ENCODE measurements at places on chromosomes 1 and 21.

DNA sequence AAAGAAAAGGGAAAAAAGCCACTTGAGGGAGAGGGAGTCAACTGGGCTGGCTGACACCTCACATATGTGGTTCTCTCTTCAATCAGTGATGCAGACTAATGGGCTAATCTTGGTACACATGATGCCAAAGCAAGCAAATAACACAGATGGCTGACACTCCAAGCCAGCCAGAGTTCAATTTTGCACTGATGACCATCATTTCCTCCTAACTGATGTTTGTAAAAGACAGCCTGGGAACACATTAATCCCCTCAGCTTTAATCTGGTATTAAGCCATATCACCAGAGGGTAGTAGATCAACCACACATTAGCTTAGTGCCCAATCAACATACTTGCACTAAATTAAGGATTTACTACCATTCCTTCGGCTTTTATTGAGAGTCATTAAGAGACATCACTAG lies 2.8 kb downstream of the VPS72 start:
- no peak for DNase-seq

DNA sequence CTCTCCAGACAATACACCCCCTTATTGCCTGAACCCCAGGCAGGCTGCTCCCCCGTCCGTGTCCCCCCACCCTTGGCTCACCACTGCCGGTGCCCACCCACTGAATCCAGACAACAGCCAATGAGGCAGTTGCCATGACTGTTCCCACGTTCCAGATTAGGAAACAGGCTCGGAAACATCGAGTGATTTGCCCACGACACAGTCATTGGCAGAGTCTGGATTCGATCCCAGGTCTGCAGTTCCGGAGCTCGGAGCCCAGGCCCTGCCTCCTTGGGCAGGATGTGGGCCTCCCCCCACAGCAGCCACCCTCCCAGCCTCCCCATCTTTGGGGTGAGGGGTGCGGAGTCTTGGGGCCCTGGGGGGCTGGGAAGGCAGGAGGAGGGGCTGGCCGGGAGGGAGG lies 20.3 kb upstream of the CLSTN1 start:
- no peak for DNase-seq

GRCh38 chr21:41921021-41921420 lies 32.8 kb downstream of the C2CD2 start:
- no peak for DNase-seq

GRCh38 chr1:202276081-202276715 lies 65.5 kb downstream of the UBE2T start:
- no peak for DNase-seq

DNA sequence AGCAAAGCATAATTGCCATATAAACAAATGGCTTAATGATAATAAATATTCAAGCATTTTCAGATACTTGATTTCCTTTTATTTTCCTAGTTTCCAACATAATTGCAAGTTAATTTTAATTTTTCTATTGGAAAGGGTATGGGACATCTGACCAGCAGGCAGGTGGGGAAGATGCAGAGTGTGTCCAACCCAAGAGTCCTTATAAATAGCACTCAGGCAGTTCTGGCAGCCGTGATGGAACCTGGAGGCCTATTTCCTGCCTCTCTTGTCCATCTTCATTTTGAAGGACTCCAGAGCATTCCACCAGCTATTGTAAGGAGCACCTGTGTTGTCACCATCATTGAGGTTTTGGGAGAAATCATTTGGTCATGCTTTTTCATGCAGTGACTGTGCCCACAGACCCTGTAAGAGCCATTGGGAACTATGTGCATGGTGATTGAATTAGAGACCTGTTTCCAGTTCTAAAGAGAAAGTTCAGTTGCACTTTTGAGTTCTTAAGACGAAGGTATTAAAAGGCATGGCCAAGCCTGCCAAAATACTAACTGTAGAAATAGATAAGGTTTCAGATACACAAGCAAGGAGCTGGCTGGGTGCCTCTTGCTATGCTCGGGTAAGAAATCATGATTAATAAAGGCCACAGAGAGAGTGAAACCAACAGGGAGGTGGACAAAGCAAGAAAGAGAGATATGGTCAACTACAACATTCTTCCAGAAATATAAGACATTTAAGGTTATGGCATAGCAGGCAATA lies 92.3 kb downstream of the SPATA46 start:
- no peak for DNase-seq

DNA sequence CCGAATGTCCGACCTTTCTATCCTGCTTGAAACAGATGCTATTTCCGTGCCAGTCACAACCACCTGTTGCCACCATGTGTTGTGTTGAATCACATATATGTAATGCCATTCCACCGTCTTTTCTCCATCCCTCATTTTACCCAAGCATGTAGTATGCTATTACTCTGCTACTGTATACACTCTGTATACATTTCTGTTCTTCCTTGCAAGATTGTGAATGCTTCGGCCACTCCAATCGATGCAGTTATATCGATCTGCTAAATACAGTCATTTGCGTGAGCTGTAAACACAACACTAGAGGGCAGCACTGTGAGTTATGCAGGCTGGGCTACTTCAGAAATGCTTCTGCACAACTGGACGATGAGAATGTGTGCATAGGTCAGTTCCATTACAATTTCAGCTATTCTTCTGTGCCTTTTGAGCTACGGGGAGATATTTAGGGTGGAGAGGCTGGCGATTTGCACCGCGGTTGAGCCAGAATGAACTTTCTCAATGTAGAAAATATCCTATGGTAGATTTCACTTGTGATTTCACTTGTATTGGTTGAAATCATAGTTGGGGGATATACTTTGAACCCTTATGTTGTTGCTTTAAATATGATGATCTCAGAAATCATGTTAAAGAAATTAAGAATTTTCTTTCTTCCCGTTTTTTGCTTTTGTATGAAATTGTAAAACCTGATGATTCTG lies 289.8 kb downstream of the NTNG1 start:
- DNase-seq, result no peak

DNA sequence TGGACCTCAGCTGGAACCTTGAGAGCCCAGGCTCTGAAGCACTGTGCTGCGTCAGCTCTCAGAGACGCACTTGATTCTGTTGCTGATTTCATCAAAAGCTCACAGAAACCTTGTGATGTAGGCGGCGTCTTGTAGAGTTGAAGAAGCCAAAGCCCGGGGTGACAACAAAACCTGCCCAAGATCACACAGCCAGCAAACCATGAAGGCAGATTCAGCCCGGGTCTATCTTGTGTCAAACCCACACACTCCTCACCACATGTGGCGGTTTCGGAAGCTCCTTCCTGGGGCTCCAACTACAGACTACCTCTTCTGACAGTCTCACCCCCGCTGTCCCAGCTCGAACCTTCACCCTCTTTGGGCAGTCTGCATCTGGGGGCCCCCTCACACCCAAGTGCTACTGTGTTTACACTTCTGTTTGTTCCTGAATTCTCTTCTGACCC lies 50.4 kb downstream of the TENT5C start:
- peak; percentile 70 for DNase-seq

Data from activated CD4-positive, alpha-beta T cell treated with anti-CD3 and anti-CD28 coated beads, Interleukin-2, amount 50 U/mL, for 1 hour (primary cell).